ENCODE measurements at places on chromosomes 16 and 17.

GRCh38 chr17:21075739-21076085 lies 32.9 kb upstream of the USP22 start:
- no peak for DNase-seq

DNA sequence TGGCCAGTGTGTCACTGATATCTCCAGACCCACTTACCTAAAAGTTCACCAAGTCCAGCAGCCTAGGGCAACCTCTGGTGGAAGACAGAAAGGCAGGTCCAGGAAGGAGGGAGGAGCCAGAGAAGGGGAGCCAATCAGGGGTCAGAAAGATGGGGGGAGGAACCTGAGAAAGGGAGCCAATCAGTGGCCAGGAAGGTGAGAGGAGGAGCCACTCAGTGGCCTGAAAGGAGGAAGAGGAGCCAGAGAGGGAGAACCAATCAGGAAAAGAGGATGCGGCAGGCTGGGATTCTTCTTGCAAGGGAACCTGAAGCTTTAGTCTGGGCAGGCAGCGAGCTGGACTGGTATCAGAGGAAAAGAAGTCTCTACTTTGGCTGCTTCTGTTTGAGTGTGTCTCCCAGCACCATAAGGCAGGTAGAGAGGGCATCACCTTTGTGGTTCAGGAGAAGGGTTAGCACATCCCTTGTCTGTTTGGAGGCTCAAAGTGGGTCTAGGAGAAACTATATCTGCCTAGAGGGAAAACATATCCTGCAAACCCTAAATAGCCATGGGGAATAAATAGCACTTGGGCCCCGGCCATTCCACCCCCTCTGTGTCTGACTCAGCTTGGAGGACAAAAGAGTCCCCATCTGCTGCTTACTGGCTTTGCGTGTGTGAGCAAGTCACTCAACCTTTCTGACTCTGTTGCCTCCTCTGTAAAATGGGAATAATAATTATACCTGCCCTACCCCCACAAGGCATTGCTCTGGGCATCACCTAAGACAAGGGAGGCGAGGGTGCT lies 43.4 kb upstream of the CRHR1 start:
- peak; percentile 82 for DNase-seq

- DNase-seq, result no peak
Measured at GRCh38 chr16:82059161-82059982, 24.3 kb downstream of the HSD17B2 start.

GRCh38 chr17:46163316-46163715 lies 29.9 kb downstream of the KANSL1 start:
- DNase-seq, result no peak

DNA sequence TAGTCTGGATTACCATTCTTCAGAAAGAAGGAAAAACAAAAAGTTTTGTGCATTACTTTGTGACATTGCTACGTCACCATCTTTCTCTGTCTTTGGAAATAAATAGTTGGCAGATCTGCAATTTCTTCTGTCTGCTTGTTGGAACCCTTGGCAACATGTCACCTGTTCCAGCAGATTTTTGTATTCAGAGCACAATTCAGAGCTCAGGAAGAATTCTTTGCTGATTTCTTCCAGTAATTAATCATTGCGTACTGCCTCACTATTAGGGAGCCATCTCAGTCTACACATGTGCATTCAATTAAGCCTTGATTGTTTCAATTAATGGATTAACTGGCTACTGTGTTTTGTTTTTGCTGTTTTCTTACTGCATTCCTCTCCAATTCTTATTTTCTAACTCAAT lies 467.2 kb downstream of the CDH8 start:
- DNase-seq, result peak; percentile 9

GRCh38 chr17:3038941-3039340 lies 24.5 kb downstream of the OR1D5 start:
- no peak for DNase-seq

GRCh38 chr16:5639531-5639930 lies 541.9 kb upstream of the EEF2KMT start:
- no peak for DNase-seq

- DNase-seq, result peak; percentile 18
Measured at GRCh38 chr17:61926826-61927207, 965 bp downstream of the INTS2 start.

DNA sequence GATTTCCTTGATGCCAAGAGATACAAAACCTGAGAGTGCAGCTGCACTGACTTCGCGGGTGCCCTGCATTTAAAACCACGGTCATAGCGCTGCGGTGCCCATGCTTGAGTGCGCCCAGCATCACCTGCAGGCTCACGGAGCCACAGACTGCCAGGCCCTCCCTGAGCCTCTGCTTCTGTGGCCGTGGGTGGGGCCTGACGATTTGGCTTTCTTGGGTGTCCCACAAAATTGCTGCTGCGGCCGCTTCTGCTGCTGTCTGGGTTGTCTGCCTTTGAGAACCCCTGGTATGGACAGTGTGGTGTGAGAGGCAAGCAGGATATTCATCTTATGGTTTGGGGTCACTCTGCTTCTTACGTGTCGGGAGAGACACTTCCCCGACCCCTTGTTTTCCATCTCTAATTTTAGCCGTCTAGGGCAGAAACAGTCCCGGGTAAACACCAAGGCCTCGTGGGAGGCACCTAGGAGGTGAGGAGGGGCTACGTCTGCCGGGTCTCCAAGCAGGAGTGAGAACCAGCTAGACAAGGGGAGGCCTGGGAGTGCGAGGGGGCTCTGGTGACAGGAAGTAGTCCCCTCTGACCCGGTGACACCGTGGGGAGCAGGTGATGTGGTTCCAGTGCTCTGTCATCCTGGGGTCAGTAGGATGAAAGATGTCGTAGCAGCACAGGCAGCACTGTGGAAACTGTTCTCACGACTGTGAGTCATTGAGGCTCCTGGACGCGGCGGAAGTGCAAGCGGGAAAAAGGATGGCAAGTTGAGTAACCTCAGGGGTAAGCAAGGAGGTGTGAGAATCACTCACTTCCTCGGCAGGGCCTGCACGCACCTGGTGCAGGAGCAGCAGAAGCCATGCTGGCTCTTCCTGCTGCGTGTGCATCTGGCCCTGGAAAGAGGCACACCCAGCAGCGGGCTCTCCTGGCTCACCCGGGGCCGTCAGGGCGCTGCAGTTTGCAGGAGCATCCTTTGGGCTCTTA lies 176.3 kb downstream of the RPTOR start:
- DNase-seq, result no peak

DNA sequence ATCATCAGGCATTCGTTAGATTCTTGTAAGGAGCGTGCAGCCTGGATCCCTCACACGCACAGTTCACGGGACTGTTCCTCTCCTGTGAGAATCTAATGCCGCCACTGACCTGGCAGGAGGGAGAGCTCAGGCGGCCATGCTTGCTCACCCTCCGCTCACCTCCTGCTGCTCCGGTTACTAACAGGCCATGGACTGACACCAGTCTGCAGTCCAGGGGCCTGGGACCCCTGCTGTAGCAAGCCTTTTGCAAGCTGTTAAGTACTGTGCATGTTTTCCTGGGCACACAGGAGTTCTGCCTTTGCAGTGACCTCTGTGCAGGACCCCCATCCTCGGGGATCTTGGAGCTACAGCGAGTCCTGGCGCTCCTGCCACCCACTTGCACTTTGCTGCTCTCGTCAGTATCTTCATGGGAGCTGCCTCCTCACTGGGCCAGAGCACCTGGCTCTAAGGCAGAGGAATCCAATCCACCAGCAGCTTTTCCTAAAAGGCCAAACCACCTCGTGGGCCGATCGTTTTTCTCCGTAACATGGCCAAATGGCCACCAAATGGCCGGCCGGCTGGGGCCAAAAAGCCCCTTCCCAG lies 230.6 kb downstream of the FOXL1 start:
- DNase-seq, result no peak

- DNase-seq, result no peak
Measured at GRCh38 chr17:74729368-74729767, 7.7 kb upstream of the RAB37 start.

- DNase-seq, result no peak
Measured at GRCh38 chr17:7289256-7290032, 5.0 kb downstream of the YBX2 start.

DNA sequence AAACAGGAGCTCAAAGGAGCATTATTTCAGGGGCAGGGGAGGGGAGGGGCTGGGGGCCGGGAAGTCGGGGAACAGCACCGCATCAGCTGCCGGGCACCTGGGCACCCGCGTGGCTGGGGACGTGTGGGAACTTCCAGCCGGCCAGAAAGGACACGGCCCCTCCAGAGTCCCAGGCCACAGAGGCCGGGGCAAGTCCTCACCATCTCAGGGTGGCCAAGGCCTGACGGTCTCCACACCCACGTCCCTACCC lies 1.1 kb downstream of the PGAP6 start:
- DNase-seq, result no peak

- no peak for DNase-seq
Measured at GRCh38 chr17:38578229-38579082, 27.3 kb downstream of the SRCIN1 start.

- no peak for DNase-seq
Measured at GRCh38 chr17:41101586-41102259, at the start of gene KRTAP4-16. TSS of gene KRTAP4-16 (minus strand) at chr17:41102209. CDS start at chr17:41102209, 0 bp downstream.

GRCh38 chr17:77147357-77147801 lies 6.6 kb downstream of the SEC14L1 start:
- no peak for DNase-seq

GRCh38 chr17:70825321-70826125 lies 656.2 kb downstream of the KCNJ2 start:
- peak; percentile 24 for DNase-seq

DNA sequence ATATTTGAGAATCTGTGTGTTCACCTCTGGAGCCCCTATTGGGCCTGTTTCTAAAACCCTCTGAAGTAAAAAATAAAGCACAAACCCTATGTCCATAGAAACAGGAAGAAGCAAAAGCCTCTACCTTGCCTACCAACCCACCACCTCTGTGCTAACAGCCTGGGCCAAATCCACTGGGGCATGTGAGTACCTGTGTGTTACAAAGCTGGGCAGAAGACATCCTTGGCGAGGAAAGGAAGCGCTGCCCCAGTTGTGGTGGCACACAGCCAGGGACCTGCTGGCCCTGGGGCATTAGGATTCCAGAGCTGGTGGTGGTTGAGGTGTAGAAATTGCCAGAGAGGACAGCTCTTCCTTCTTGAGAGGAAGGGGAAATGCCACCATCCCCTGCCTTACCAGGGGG lies 30.0 kb downstream of the MYO18A start:
- DNase-seq, result no peak

DNA sequence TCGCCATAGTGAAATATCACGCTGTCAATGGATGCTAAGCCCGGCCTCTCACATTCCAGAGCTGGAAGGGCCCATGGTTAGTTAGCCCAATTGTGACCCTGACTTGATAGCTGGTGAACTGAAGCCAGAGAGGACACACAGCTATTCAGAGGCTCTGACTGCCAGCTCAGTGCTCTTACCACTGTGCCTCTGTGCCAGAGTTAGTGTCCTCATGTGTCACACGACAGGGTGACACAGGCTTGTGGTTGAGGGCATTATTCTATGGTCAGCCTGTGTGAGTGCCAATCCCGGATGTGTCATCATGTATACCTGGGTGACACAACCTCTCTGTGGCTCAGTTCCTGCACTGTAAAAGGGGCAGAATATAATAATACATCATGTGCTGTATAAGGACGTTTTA lies 2.5 kb upstream of the MT1X start:
- no peak for DNase-seq

- DNase-seq, result peak; percentile 15
Measured at GRCh38 chr17:61065263-61065773, 334.3 kb upstream of the TBX2 start.

DNA sequence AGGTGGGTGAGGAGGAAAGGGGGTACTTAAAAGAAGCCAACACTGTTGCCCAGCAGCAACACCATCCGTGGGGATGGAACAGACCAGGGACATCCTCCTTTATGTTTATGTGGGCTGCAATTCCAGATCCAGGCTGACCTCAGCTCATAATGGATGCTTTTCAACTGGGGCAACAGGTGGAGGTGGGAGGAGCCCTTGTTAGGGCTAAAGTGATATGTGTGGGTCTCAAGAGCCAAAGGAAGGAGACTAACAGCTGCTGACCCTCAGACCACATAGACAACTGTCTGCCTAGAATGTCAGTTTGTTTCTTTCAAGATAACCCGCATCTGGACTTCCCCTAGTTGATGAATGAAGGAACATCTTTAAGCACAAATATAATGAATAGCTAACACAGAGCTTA lies 2.0 kb upstream of the INPP5K start:
- no peak for DNase-seq
